ENCODE measurements at places on chromosomes 3 and 15.

DNA sequence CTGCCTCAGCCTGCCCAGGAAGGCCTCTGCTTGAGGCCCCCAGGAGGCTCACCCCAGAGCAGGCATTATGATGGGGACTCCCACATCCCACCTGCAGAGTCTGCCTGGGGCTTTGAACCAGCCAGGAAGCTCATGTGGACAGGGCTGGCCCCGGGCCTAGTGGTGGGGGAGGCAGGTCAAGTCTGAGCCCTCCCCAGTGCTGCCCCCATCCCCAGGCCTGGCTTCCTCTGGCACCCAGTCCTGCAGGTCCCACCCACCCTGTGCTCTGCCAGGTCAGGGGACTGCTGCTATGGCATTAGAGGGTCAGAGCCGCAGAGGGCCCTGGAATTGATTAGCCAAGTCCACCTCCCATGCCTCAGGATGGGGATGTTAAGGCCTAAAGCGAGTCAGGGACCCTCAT, 17.6 kb upstream of the VPS33B start:
- DNase-seq, result no peak

DNA sequence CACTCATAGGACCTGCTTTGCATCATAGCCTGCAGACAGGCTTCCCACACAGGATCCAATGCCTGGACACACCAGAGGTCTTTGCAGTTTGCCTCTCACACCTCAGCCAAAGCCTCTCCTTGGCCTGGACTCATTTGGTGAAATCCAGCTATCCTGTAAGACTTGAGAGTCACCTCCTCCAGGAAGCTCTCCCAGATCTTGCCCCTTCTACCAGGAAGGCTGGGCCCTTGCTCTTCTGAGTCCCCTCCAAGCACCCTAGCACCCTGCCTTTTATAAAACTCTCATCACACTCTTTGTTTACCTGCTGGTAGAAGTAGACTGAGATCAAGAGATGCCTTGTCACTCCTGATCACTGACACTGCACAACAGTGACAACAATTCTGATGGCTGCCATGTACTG, 66.8 kb upstream of the GLCE start:
- no peak for DNase-seq

DNA sequence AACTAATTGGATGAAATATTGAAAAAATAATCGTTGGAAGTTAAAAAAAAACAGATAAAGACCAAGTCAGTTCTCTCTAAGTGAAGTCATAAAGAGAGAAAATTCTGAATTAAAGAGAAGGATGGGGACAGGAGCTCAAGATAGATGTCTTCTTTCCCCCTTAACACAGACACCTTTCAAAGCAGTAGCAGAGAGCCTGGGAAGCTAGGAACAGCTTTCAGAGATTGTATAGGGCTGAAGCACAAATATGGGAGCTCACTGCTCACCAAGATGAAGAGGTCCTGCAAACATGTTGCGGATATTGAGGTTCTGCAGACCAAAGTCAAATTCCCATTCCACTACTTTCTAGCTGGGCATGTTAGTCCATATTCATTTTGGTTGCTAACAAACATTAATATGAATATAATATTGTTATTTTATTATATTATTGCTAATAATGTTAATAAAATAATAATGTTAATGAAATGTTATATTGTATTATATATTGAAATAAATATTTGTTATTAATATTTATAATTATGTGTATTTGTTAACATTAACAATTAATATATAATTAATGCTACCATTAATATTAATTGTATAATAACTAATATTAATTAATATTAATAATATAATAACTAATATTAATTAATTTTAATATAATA, 319.1 kb downstream of the OXSM start:
- no peak for DNase-seq

DNA sequence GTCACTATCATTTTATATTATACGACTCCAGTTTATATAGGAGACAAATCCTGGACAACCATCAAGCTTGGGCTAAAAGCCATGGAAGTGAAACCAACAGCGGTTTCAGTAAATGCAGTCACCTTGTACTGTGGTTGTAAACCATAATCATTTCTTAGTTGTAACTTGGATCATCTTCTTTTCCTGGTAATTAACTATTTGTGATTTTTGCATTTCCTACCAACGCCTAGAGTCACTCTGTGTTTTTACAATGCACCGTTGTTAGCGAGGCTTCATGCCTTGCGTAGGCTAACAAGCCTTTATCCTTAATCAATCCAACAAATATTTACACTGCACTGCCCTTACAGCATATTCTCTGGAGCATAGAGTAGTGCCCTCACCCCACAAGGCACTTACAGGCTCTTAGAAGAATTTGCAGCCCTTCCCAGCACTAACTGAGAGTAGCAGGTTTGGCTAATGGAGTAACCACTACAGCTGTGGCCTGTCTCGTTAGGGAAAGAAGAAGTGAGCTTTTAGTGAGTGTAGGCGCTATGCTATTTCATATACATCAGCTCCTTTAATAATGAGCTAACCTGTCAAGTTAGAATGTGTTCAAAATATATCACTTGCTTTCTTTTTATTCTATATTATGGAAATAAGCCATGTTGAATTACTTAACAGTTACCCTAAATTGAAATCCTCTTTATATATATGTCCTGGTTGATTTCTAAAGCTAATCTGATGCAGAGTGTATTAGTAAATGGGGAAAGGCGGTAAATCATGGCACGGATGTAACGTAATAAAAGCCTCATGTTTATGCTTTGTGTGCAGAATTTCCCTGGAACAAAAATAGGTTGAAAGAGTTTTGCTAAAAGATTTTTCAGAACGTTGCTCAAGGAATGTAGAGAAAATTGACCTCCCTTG, 62.8 kb downstream of the ABHD2 start:
- no peak for DNase-seq

- DNase-seq, result no peak
These were observed 59.1 kb downstream of the SMAD6 start for GRCh38 chr15:66760968-66761725.

DNA sequence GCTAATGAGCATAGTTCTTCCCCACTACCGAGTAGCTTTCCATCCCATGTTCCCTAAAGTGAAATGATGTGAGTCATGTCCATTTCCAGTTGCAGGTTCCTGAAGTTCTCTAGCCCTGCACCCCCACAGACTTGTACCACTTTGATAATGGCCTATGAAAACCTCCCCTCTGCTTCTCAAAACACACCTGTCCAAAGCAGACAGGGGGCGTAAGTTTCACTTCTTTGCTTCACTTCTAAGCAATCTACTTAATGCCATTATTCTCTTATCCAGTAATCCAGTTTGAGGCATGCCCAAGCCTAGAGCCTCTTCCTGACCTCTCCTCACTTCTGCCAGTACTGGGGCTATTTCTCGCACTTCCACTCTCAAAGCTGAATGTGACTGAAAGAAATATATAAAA, 305.1 kb downstream of the IGSF11 start:
- DNase-seq, result no peak

DNA sequence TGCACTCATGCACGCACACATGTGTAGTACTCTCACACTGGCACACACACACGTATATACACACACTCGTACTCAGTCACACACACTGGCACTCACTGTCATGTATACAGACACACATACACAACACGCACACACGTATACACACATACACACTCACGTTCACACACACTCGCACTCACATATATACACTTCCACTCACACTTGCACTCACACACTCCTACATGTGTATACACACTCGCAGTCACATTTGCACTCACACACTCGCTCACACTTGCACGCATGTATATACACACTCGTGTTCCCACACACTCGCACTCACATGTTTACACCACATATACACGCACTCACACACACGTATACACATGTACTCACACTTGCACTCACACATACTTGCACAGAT, 1.5 kb downstream of the PLA2G4F start:
- DNase-seq, result no peak

DNA sequence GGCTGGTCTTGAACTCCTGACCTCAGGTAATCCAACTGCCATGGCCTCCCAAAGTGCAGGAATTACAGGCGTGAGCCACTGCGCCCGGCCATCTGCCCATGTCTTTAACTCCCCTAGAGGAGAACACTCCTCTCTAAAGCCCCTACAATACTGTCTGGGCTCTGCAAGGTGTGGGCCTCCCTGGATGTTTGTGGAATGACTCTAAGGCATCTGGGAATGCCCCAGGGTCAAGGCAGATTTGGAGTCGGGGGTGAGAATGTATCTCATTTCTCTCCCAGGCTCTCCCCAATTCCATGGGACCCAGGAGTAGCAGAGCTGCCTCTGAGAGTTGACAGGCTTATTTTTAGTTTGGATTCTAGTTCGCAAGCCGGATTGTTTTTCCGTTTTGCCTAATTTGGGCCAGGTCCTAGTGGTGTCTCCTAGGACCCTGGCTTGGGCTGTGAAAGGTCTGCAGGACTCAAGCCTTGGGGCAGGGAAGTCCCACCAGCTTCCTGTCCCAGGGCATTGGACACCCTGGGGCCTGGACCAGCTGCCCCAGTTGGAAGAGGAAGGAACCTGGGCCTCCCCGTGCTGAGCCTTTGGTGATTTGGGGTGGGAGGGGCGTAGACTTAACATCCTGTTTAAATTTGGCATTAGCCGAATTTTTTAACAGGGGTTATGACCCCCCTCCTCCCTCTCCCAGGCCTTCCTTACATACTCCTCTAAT, 53.5 kb downstream of the MAGEF1 start:
- DNase-seq, result no peak

Data from fibroblast of skin of right biceps (primary cell).